ENCODE measurements at places on chromosomes 1 and 21.

GRCh38 chr1:212109728-212110127, 74.2 kb downstream of the DTL start:
- no peak for DNase-seq

- DNase-seq, result no peak
Observed at GRCh38 chr1:202149566-202149965, 5.0 kb upstream of the ARL8A start.

GRCh38 chr21:14736672-14737071, 190.6 kb upstream of the SAMSN1 start:
- no peak for DNase-seq

DNA sequence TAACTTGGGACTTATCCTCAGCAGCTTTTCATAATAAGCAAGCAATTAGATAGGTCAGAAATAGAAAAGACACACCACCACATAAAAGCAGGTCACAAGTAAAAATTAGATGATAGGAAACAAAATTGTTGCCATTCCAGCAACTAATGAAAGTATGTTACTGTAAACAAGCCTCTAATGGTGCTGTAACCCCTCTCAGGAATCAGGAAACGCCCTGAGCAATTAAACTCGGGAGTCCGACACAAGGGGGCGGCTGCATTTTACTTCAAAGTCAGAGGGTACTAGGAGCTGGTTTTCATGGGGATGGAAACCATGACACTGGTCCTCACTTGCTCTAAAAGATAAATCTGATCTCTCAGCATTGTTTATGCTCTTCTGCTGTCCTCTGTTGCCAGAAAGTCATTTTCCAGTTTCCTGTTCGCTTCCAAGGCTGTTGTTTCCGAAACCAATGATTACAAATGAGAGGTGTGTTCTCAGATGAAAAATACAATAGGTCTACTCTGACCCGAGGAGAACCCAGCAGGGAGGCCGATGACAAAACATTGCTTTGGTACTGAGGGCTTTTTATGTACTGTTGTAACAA, 93.4 kb downstream of the TGFBR3 start:
- DNase-seq, result no peak

DNA sequence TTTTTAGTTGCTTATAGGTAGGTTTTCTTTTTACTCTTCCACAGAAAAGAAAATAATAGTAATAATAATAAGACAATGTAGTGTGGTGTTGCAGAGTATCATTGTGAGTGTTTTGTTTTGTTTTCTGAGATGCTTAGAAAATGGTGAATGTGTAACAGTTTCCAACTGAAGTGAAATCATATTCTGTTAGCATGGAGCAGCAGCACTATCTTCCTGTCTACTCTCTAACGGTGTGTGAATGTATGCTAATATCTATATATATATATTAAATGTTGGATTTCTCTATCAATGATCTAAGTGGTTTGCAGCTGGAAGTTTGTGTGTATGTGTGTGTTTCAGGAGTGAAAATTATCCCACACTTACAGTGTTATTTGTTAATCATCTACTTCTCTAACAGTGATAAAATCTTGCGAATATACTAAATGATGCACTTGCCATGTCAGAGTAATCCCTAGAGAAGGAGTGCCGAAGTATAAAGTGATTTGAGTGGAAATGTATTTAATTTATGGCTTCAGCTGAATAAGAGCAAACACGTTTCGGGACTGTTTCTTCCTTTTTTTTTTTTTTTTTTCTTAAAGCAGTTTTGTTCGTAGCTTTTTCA, 377 bp downstream of the SAMD13 start:
- no peak for DNase-seq

DNA sequence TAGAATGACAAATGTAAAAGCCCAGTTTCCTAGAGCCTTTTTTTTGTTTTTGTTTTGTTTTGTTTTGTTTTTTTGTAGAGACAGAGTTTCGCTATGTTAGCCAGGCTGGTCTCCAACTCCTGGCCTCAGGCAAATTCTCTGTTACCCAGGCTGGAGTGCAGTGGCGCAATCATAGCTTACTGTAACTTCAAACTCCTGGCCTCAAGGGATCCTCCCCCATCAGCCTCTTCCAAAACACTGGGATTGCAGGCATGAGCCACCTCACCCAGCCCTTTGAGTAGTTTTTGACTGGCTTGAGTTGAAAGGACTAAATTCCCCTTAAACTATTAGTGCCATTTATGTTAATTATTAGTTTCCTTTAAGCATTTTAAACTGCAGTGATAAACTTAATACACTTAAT, 28.8 kb upstream of the ZBTB18 start:
- peak; percentile 46 for DNase-seq

- DNase-seq, result peak; percentile 9
Observed at GRCh38 chr1:168565825-168566224, 10.6 kb upstream of the XCL1 start.

DNA sequence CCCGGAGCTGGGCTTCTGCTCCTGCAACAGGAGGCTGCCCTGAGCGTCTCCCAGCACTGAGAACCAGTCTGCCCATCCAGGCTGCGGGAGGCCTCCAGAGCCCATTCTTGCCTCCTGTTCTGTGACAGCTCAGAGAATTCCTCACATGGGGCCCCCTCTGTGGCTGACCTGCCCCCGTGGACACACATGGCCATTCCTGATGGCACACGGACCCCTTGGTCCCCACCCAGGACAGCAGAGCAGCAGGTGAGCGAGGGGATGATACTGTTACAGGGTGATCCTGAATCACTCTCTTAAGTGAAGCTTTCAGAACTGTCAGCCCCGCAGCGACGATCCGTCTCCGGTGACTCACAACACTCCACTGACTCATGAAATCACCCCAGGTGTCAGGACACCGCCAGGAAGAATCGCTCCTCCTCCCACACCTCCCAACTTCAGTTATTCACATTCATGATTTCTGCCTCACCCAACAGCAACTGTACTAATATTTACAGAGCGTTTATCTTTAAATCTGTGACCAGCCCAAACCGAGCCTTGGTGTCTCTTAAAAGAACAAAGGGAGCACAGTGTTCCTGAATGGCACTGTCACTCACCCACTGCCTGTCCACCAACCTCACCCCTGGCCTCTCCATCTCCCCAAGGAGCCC, 22.5 kb downstream of the CHD5 start:
- DNase-seq, result peak; percentile 33

DNA sequence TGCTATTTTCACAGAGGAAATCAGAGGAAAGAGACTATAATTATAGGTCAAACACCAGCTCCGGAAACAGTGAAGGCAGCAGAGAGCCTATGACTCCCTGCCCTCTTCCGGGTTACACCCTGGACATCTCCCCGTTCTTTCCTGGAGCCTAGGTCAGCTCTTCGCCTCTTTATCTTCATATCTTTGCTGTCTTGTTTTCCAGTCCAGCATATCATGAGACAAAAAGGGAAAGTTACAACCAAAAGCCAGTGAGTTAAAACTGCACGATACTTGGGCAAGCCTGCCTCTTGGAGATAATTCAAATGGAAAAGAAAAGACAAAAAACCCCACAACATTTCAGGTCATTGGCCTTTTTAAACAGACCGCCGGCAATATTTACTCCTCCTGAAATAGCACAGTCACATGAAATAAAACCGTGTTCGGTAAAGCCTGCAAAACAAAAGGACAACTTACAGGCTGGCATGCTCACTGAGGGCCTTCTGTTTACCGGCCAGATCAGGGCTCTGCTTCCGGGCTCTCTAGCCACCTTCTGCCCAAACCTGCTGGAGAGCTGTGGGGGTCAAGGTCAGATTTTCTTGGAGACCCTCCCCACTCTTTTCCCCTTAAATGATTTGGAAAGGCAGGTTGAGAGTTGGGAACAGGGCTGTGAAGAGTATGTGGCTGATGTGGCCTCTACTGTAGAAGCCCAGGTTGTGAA, 42.8 kb upstream of the PPP2R5A start:
- no peak for DNase-seq

- DNase-seq, result peak; percentile 15
Observed at GRCh38 chr1:51729824-51730301, 113.0 kb downstream of the OSBPL9 start.

GRCh38 chr1:206969090-206969489, 1.2 kb downstream of the FCAMR start:
- DNase-seq, result no peak

DNA sequence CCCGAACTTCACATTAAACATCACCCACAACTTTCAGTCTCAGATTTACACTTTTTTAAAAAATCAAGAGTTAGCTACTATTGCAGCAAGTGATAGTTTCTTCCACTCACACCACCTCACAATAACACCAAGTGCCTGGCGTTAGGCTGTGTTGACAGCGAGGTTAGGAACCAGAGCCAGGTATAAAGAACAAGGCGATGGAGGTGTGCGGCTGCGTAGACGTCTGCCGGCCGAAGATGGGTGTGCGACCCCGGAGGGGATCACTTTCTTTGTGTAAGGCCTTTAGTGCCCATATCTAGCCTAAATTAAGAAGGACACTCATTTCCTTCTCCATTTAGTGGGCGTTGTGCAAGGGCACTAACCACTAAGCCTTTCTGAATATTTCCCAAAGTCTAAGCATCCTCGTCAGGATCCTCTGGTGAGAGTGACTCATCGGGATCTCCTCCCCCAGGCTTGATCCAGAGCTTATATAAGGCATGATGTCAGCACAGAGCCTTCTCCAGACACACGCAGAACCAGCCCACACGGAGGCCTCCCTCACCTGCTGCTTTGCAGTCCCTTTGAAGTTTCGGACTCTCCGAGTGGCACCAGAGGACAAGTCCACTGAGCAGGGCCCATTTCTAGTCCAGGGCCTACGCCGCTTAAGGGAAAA, 11.8 kb downstream of the NHLH2 start:
- peak; percentile 98 for DNase-seq

Data from amniotic epithelial cell (primary cell).